NCI-H2107 (cell line): ENCODE measurements at places on chromosomes 1 and 21.

GRCh38 chr21:44263768-44264167, 2.1 kb upstream of the DNMT3L start:
- no peak for DNase-seq

- no peak for DNase-seq
These were observed 165.6 kb downstream of the DUSP10 start for GRCh38 chr1:221576268-221576667.

GRCh38 chr1:207495801-207496792, at the start of gene CR1:
CR1 (plus strand) TSS chr1:207496157; CDS start chr1:207496268, 111 bp downstream.
- no peak for DNase-seq

GRCh38 chr1:225517697-225518096, 89.9 kb upstream of the LBR start:
- DNase-seq: no peak

- peak; percentile 65 for DNase-seq
These were observed 182.0 kb downstream of the PCP4 start for GRCh38 chr21:40049031-40049930.

- DNase-seq: no peak
These were observed 590 bp downstream of the FOXJ3 start for GRCh38 chr1:42334240-42335049.

- DNase-seq: no peak
These were observed 1524.4 kb upstream of the TPTE start for GRCh38 chr21:8997011-8997440.

DNA sequence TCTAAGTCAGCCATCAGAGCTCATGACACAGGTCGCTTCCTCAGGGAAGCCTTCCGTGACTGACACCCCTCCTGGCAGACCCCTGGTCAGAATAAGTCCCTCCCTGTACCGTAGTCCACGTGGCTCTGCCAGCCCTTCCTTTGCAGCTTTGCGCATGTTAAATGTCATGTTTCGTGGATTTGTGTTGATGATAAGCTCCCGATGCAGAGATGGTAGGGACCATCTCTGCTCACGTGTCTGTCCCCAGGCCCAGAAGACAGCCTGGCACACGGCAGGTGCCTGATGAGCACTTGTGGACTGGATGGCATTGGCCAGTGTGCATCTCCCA, 75.9 kb downstream of the DHRS3 start:
- no peak for DNase-seq

DNA sequence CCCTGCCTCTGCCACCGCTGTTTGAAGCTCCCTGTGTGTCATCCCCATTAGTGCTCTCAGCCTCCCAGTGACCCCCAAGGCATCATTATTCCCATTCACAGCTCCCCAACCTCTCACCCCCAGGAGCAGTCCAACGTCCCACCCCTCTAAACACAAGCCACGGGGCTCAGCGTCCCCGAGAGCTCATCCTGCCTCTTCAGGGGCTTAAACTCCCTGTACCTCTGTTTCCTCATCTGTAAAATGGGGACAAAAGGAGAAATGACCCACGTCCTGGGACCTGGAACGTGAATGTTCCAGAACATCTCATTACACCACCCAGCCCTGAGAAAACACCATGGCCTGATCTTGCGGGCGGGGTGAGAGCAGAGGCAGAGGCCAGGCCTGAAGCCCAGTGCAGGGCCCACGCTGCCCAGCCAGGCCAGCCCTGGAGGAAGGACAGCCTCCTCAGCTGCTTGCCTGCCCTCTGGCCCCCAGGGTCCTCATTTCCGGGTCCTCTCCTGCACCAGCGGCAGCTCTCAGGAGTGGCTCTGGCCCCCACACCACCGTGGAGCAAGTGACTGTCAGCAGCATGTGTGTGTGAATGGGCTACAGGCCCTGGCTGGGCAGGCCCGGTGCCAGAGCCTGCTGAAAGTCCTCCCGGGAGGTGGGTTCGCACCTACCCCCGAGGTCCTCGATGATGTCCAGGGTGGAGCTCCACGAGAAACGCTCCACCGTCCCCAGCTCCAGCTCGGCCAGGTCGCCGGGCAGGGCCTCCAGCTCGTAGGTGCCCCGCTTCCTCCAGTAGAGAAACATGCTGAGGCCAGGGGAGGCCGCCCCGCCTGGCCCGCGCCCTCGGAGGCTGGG, 14.1 kb upstream of the PLEKHG5 start:
- no peak for DNase-seq

- DNase-seq: no peak
These were observed 12.7 kb downstream of the MEF2D start for GRCh38 chr1:156487862-156488261.

GRCh38 chr1:211280910-211281309, 21.7 kb downstream of the RCOR3 start:
- DNase-seq: no peak

- no peak for DNase-seq
These were observed 606 bp upstream of the FMO4 start for GRCh38 chr1:171313319-171313834.

GRCh38 chr1:48657413-48657812, 119.3 kb downstream of the BEND5 start:
- no peak for DNase-seq

- DNase-seq: no peak
These were observed 8.1 kb downstream of the COL18A1 start for GRCh38 chr21:45412909-45413611.

DNA sequence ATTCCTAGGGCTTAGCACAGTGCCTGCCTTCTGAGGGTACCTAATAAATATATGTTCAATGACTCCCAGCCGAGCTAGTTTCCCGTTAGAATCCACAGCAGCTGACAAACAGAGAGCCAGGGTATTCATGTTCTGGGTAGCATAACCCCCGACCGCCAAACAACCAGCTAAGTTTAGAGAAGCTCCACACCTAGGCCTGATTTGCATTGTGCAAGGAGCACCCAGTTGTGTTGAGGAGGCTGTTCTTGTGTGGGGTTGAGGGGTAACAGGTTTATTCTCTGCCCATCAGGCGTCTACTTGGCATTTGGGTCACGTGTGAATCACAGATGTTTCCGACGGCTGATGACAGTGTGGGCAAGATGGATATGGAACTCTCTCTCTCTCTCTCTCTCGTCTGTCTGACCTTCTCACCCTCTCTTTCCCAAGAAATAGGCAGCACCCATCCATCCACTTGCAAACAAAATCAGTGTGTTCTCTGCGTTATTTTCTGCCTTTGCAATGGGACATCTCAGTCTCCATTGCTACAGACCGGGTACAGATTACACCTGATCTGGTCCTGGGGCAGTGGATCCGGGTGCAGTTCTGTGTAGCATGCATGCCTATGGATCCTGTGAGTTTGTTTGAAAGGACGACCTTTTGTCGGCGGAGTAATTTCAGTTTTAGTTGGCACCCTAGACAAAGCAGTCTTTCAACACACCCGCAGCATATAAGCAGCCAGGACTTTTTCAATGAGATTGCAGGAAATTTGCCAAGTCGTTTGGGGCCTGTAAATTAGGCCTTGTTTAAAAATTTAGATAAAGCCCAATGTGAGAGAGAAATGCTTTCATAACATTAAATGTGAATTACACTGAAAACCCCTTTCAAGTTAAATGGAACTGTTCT, 29.4 kb downstream of the KAZN start:
- DNase-seq: no peak

GRCh38 chr1:101444873-101445618, 208.2 kb downstream of the S1PR1 start:
- no peak for DNase-seq

GRCh38 chr1:61732726-61733125, 7.8 kb upstream of the TM2D1 start:
- no peak for DNase-seq

GRCh38 chr1:228464487-228464983, 22.6 kb upstream of the RNF187 start:
- peak; percentile 84 for DNase-seq
